ENCODE measurements at places on chromosomes 16 and 17.

DNA sequence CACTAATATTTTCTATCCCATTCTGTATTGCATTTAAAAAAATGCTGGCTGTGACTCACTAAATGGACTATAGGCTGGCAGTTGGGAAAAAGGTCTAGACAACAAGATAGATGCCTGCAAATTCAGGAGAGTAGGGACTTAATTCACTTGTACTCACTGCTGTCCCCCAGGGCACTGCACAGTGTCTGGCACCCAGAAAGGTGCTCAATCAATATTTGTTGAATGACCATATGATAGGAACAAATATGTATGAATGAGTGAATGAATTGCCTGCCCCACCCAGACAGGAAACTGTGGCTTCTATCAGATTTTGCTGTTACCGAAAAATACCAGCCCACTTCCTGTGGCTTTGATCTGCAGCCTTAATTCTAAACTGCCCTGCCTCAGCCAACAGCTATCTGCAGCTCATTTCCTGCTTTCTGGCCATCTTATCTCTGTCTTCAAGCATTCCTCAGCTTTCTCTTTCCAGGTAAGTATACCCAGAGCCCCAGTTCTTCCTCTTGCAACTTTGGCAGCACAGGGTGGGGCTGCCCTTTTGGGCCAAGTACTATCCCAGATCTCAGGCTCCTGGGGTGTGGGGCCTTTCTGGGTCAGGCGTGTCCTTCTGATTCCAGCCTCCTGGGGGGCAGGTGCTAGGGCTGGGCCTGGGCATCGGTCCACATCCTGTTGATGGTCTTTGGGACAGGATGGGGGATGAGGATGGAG is 15.3 kb upstream of the TNS4 start:
- no peaks in the 10 kb centered on the region for H3K4me1 ChIP-seq
- no peaks in the 10 kb centered on the region for H3K36me3 ChIP-seq
- H3K27me3 ChIP-seq: no peaks in the 10 kb centered on the region
- no peak overlapping the region for H3K4me3 ChIP-seq

GRCh38 chr16:66346221-66346620 is 20.3 kb upstream of the CDH5 start:
- no peaks in the 10 kb centered on the region for H3K27me3 ChIP-seq
- DNase-seq: no peak
- H3K4me3 ChIP-seq: no peak overlapping the region
- peaks cover 8% of the 10 kb centered on the region for H3K4me1 ChIP-seq

GRCh38 chr17:19016881-19017280 is 12.3 kb upstream of the FAM83G start:
- H3K27ac ChIP-seq: no peak overlapping the region
- H3K4me3 ChIP-seq: no peak overlapping the region
- DNase-seq: no peak
- no peaks in the 10 kb centered on the region for H3K36me3 ChIP-seq
- no peaks in the 10 kb centered on the region for H3K27me3 ChIP-seq

- no peaks in the 10 kb centered on the region for H3K27me3 ChIP-seq
- no peak overlapping the region for H3K4me3 ChIP-seq
- DNase-seq: no peak
- no peak overlapping the region for H3K27ac ChIP-seq
- no peaks in the 10 kb centered on the region for H3K4me1 ChIP-seq
- H3K36me3 ChIP-seq: no peaks in the 10 kb centered on the region
These were observed 172.7 kb upstream of the CDH8 start for GRCh38 chr16:62208934-62209333.

- no peaks in the 10 kb centered on the region for H3K36me3 ChIP-seq
- DNase-seq: no peak
- H3K4me3 ChIP-seq: no peak overlapping the region
- H3K4me1 ChIP-seq: peaks cover 24% of the 10 kb centered on the region
- no peaks in the 10 kb centered on the region for H3K27me3 ChIP-seq
- H3K27ac ChIP-seq: no peak overlapping the region
These were observed 14.1 kb downstream of the AKAP1 start for GRCh38 chr17:57099165-57099564.
